ENCODE measurements at places on chromosomes 5 and 9.

DNA sequence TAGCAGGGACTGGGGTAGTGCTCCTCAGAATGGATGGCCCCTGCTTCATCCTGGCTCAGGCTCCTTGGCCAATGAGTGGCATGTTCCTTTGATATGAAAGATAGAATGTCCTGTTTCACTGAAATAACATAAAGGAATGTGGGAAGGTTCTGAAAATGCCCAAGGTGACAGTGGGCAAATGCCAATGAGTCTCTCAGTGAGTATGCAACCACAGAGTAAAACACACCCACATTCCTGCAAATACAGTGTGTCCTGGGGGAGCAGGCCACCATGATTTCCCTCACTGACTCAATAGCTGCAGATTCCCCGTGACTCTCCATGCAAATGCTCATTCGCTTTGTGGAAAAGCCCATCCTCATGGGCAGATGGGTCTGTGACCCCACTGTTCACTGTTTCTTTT lies 36.4 kb downstream of the ZNF366 start:
- DNase-seq, result no peak

GRCh38 chr9:38687992-38688391 lies 31.9 kb downstream of the FAM240B start:
- DNase-seq, result peak; percentile 11

DNA sequence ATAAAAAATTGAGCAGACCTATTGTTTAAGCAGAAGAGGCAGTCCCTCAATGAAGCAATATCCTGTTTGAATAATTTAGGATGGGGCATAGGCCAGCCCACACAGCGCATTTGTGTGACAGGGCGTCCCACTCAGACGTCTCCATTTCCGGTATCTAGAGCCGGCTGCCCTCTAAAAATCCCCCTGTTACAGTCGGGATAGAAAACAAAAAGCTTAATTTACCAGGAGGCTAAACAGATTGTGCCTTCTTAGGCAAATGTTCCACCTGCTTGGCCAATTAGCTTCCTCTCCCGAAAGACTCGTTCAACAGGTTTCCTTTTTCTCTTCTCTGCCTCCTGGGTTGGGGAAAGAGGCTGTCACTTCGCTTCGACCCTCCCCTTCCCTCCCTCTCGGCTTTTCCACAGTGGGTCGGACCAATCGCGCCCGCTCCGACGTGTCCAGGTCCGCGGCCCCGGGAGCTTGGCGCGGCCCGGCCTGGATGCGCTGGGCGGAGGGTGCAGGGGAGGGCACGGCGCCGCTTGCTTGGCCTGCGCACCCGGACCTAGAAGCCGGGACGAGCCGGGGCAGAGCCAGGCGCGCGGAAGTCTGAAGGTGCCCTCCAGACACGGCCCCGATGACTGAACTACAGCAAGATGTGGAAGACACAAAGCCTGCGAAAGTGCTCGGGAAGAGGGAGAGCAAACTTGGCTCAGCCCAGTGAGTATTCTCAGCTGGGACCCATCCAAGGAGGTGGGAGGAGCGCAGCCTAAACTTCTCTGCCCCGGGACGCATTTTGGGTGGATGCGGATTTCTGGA lies at the start of gene GRAMD2B:
TSS of gene GRAMD2B (plus strand) at position 416 of the 795 bp plus-strand sequence. CDS start at position 614, 198 bp downstream.
- peak; percentile 74 for DNase-seq

- no peak for DNase-seq
These were observed 7.8 kb upstream of the ANKH start for GRCh38 chr5:14879393-14879792.

DNA sequence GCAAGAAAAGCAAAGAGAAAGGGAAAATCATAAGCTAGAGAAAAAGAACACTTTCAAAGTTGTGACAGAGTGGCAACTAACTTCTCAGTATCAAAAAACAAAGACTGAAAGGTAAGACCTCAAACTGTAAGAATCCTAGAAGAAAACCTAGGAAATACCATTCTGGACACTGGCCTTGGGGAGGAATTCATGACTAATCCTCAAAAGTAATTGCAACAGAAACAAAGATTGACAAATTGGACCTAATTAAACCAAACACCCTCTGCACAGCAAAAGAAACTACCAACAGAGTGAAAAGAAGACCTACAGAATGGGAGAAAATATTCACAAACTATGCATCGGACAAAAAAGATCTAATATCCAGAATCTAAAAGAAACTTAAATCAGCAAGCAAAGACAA lies 79.1 kb downstream of the FEM1C start:
- no peak for DNase-seq

- DNase-seq, result no peak
These were observed 52.4 kb downstream of the USP20 start for GRCh38 chr9:129887334-129888292.

GRCh38 chr5:139462586-139463276 lies at the start of gene ECSCR:
ECSCR (minus strand) TSS chr5:139462743; CDS start chr5:139462670, 73 bp downstream.
- no peak for DNase-seq

GRCh38 chr5:40224421-40224820 lies 455.3 kb upstream of the PTGER4 start:
- no peak for DNase-seq

DNA sequence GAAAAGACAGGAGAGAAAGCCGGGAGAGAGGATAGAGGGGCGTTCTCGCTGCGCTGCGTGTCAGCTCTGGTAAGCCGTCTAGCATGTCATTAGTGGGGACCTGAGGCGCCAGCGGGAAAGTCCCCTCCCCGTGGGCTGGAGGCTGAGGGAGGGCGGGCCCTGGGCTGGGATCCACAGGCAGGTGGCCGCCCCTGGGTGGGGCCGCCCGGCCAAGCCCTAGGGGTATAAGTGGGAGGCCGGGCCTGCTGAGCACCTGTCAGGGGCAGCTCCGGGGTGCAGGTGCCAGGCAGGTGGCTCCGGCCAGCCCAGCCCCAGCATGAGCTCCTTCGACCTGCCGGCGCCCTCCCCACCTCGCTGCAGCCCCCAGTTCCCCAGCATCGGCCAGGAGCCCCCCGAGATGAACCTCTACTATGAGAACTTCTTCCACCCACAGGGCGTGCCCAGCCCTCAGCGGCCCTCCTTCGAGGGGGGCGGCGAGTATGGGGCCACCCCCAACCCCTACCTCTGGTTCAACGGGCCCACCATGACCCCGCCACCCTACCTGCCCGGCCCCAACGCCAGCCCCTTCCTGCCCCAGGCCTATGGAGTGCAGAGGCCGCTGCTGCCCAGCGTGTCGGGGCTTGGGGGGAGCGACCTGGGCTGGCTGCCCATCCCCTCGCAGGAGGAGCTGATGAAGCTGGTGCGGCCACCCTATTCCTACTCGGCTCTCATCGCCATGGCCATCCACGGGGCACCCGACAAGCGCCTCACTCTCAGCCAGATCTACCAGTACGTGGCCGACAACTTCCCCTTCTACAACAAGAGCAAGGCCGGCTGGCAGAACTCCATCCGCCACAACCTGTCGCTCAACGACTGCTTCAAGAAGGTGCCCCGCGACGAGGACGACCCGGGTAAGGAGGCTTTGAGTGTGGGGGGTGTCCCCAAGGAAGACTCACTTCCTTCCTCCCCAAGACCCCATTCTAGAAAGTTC lies at the start of gene FOXI1:
TSS of gene FOXI1 (plus strand) at position 256 of the 970 bp plus-strand sequence. CDS start at position 317, 61 bp downstream.
- no peak for DNase-seq

DNA sequence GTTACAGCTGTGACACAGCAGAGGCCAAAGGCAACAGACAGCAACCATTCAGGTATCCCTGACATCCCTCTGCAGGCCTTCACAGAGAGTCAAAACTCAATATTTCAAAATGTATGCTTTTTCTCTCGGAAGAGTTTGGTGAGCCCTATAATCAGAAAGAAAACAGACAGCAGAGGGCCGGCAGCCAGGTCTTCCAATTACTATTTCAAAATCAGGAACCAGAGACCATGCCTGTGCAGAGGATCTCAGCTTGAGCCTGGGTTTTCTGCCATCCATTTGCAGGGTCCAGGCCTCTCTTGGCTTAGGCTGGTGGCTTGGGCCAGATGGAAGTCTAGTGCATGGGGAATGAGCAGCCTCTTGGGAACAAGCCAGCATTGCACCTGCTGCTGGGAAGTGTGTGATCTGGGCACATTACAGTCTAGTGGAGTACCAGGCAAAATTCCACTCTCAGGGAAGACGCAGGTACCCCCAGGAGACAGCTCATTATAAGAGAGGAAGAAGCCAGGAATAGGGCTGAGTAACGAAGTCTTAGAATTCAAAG lies 231.3 kb downstream of the ENC1 start:
- no peak for DNase-seq

- no peak for DNase-seq
These were observed 92.9 kb upstream of the NEK6 start for GRCh38 chr9:124164811-124165210.

- DNase-seq, result no peak
These were observed 798 bp downstream of the MEGF9 start for GRCh38 chr9:120713257-120714087.

GRCh38 chr5:98556712-98557111 lies 216.8 kb upstream of the RGMB start:
- DNase-seq, result no peak
